GM23338 (cell line): ENCODE measurements at places on chromosomes 7 and 10. TPM values are rescaled to one million over a fixed set of nuclear protein-coding genes. Genes with fewer than 3 reads are reported as not detected.

Gene PSPH
- 143 and 149 TPM in 2 replicates for total RNA-seq

DNA sequence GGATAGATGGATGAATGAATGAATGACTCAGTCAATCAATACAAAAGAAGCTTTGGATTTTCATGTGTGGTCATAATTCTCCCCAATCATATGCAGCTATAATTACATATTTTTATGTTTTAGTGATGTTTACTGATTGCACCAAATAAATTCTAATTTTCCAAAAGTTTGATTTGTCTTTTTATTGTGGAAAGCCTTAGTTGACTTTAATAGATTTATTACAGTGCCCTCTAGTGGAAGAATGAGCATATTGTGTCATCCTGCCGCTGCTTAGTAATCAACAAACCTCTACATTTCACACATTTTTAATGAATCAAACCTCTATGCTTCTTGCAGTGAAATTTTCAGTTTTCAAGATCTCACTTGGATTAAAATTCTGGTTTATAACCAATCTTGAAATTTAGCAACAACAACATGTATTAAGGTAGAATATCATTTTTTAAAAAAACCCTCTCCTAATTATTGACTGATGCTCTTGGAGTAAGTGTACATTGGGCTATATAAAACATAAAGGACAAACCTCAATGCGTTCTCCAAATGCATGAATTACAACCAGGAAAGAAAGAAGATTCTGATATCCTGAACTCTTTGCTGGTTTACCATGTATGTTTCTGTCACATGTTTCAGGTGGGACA lies 55.6 kb upstream of the PNLIP start:
- H3K4me3 ChIP-seq: no peak overlapping the region
- no peaks in the 10 kb centered on the region for H3K36me3 ChIP-seq
- H3K27me3 ChIP-seq: no peaks in the 10 kb centered on the region
- peak; percentile 76 for DNase-seq
- no peak overlapping the region for H3K27ac ChIP-seq
- H3K4me1 ChIP-seq: peaks cover 16% of the 10 kb centered on the region

- no peak overlapping the region for H3K27ac ChIP-seq
- H3K36me3 ChIP-seq: no peaks in the 10 kb centered on the region
- H3K4me1 ChIP-seq: peaks cover 4% of the 10 kb centered on the region; the same call in 1 of the 2 replicates
- H3K27me3 ChIP-seq: peaks cover 8% of the 10 kb centered on the region
- no peak for DNase-seq
Observed at GRCh38 chr10:114761205-114762193, 60.1 kb upstream of the FHIP2A start.

DNA sequence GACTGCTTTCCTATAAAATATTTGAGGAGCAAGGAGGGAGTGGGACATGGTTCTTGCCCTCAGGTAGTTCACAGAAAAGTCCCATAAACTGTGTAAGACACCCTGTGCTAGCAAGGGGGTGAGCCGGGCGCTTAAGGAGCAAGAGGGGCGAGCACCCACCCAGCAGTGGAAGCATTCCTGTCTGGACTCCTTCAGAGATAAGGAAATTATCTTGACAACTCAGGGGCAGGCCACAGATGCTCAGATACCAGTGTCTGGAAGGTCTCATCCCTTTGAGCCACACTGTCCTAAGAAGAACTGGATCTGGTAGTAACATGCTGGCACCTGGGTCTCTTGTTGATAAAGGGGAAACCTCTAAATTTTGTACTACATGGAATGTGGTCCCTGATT lies 54.1 kb downstream of the DAGLB start:
- DNase-seq: no peak
- H3K27me3 ChIP-seq: no peaks in the 10 kb centered on the region
- no peak overlapping the region for H3K4me3 ChIP-seq
- H3K4me1 ChIP-seq: peaks cover 8% of the 10 kb centered on the region

GRCh38 chr7:149226840-149227494 lies 12.5 kb upstream of the ZNF212 start:
- no peaks in the 10 kb centered on the region for H3K27me3 ChIP-seq
- H3K36me3 ChIP-seq: no peaks in the 10 kb centered on the region
- no peak for DNase-seq

- no peak overlapping the region for H3K27ac ChIP-seq
- H3K4me3 ChIP-seq: no peak overlapping the region
- DNase-seq: no peak
- no peaks in the 10 kb centered on the region for H3K27me3 ChIP-seq
- no peaks in the 10 kb centered on the region for H3K4me1 ChIP-seq
- peaks cover 4% of the 10 kb centered on the region; the same call in 1 of the 2 replicates for H3K36me3 ChIP-seq
Observed at GRCh38 chr10:127011174-127011573, 105.9 kb downstream of the DOCK1 start.

GRCh38 chr10:117461766-117462423 lies 80.7 kb upstream of the EMX2 start:
- H3K4me3 ChIP-seq: no peak overlapping the region
- no peak for DNase-seq
- no peaks in the 10 kb centered on the region; the same call in 1 of the 2 replicates for H3K4me1 ChIP-seq
- no peaks in the 10 kb centered on the region for H3K27me3 ChIP-seq
- no peak overlapping the region for H3K27ac ChIP-seq
- no peaks in the 10 kb centered on the region for H3K36me3 ChIP-seq

DNA sequence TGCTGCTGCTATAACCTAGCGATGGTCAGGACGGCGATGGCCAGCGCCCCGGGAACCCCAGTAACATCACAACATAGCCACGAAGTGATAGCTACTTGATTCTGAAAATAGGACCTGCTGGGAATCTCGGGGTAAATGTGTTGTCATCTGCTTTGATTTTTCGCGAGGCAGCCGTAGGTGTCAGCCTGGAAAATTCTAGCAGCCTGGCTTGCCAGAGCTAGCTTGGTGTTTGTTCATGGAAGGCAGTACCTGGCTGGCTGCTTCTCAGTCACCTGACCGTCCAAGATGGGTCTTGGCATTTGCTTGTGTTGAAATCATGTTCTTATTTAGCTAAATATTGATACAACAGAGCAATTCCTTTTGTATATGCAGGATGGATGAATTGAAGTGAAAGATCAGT lies 82.4 kb upstream of the BTBD16 start:
- H3K4me1 ChIP-seq: peaks cover 46% of the 10 kb centered on the region
- H3K36me3 ChIP-seq: no peaks in the 10 kb centered on the region
- no peak overlapping the region for H3K4me3 ChIP-seq
- no peak overlapping the region for H3K27ac ChIP-seq

DNA sequence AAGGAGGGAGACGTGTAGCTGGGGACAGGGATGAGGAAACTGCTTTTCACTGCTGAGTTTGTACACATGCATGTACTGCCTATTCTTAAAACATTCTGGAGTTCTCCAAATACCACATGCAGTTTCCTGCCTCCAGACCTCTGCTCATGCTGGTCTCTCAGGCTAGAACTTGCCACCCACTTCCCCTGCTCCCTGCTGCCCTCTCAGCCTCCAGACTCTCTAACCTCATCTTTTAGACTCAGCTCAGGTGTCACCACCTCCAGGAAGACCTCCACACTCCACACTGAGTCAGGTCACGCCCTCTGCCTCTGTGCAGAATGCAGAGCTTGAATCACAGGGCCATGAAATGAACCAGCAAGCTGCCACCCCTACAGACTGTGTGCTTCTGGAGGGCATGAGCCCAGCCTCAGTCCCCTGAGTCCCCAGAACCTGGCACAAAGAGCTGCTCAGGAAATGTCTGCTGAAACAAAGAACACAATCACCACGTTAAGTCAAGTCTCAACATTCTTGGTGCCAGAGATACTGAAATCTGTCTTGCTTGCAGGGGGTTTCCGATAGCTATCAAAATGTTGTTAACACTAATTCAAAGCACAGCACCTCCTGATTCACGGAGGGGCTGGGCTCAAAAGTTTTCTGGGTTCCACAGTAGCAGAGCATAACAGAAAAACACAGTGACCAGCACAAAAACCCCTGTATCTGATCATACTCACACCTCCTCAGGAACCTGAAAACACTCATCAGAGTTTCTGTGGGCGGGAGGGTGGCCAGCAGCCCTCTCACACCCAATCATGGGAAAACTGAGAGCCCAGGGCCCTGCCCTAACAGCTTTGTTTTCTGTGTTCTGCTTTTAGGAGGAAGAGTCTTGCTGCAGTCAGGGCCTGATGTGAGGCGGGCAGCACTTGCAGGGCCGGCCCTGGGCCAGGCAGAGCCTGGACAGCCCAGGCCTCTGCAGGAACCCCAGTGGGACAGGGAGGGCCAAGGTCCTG lies 21.1 kb downstream of the FAM53B start:
- no peak for DNase-seq
- H3K4me1 ChIP-seq: peaks cover 10% of the 10 kb centered on the region
- H3K27me3 ChIP-seq: no peaks in the 10 kb centered on the region

DNA sequence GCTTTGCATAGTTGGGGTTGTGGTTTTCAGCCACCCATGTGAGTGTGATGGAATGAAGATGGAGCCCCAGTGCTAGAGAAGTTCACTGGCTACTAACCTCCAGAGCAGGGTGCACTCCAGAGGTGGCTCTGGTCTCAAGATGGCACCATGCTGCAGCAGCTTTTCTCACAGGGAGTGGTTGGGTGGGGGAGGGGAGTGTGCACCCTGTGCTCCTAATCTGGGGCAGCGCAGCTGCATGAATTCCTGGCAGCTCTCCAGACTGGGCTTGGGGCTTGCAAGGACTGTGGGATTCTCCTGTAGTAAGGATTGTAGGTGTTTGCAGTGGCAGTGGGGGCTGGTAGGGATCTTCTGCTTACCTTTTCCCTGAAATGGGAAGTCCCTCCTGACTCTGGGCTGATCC lies 23.7 kb downstream of the PHTF2 start:
- peaks cover 7% of the 10 kb centered on the region for H3K36me3 ChIP-seq
- no peaks in the 10 kb centered on the region for H3K4me1 ChIP-seq
- DNase-seq: no peak
- no peaks in the 10 kb centered on the region for H3K27me3 ChIP-seq
- H3K27ac ChIP-seq: no peak overlapping the region

DNA sequence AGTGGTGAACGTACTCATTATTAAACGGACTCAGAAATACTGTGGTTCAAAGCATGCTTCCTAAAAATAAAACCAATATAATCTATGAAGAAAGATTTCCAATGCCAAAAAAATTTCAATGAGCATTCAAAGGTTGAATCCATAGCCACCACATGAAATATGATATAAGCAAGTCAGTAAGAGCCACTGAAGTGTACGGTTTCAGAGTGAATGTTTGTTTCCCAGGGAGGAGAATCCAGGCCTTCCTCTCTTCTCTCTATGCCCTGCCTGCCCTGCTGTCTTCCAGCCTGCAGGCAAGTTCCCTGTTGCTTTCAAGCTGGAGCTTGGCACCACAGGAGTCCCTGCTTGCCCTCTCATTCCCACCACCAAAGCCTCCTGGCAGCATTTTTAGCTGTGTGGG lies 1171.6 kb upstream of the C7orf33 start:
- no peak overlapping the region for H3K27ac ChIP-seq
- no peak for DNase-seq
- H3K4me3 ChIP-seq: no peak overlapping the region
- H3K36me3 ChIP-seq: no peaks in the 10 kb centered on the region

GRCh38 chr7:68748934-68749900 lies 849.1 kb upstream of the AUTS2 start:
- no peaks in the 10 kb centered on the region for H3K36me3 ChIP-seq
- no peaks in the 10 kb centered on the region for H3K4me1 ChIP-seq
- no peak overlapping the region for H3K27ac ChIP-seq
- H3K4me3 ChIP-seq: no peak overlapping the region

GRCh38 chr7:5270788-5271187 lies 12.0 kb upstream of the SLC29A4 start:
- H3K4me3 ChIP-seq: no peak overlapping the region
- H3K27ac ChIP-seq: no peak overlapping the region
- DNase-seq: no peak
- 0 out of 2 replicates have a peak, but pooled peaks cover 3% of the 10 kb centered on the region for H3K4me1 ChIP-seq
- no peaks in the 10 kb centered on the region for H3K36me3 ChIP-seq

DNA sequence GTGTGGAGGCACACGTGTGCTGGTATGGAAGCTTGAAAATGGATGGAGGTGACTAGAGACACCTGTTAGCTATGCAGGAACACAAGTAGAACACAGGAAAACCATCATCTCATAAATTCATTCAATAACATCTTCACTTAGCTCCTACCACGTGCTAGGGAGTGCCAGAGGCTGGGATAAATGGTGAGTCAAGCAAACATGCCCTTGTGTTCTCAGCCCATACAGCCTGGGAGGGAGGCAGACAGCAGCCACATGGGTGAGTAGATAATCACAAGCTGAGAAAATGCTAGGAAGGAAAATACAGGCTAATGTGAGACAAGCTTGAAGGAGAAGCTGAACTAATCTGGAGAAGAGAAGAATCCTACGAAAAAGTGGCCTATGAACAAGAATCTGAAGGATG lies 468.0 kb upstream of the ZMIZ1 start:
- no peak overlapping the region for H3K27ac ChIP-seq
- no peak for DNase-seq
- no peaks in the 10 kb centered on the region for H3K27me3 ChIP-seq
- no peak overlapping the region for H3K4me3 ChIP-seq
- H3K4me1 ChIP-seq: no peaks in the 10 kb centered on the region
- no peaks in the 10 kb centered on the region for H3K36me3 ChIP-seq

DNA sequence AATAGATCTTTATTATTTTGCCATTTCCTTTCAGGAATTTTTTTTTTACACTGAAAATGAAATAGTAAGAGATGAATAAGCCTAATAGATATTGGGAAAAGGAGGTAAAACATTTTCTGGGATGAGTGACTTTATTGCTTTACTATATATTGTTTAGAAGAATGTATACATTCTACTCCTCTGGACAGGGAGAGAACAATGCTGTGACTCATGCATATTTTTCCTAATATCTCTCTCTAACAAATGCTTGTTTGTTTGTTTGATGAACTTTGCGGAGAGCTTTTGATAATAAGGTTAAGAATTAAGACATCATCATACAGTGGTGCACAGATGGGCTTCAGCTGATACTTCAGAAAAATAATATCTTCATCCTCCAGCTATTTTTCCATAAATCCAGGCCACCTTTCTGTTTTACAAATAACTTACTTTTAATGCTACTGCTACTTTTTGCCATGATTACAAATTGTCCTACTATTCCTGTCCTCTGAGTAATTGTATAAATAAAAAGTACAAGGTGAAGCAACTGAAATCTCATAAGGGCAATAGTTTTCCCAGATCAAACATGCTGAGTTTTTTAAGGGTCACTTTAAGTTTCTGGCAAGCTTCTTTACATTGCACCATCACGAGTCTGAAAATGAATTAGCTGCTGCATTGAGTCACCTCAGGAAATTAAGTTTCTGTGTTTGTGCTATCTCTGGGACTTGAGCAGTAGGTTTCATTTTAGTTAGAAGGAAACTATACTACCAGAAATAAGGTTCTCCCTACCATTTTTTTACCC lies 207.3 kb upstream of the POT1 start:
- peaks cover 10% of the 10 kb centered on the region; the same call in 1 of the 2 replicates for H3K4me1 ChIP-seq
- no peaks in the 10 kb centered on the region for H3K27me3 ChIP-seq
- H3K27ac ChIP-seq: no peak overlapping the region
- DNase-seq: no peak
- H3K36me3 ChIP-seq: no peaks in the 10 kb centered on the region

GRCh38 chr7:41185851-41186250 lies 517.0 kb downstream of the INHBA start:
- peaks cover 10% of the 10 kb centered on the region; the same call in 1 of the 2 replicates for H3K4me1 ChIP-seq
- no peaks in the 10 kb centered on the region for H3K27me3 ChIP-seq
- H3K4me3 ChIP-seq: no peak overlapping the region
- H3K27ac ChIP-seq: no peak overlapping the region
- H3K36me3 ChIP-seq: no peaks in the 10 kb centered on the region

- peak; percentile 63 for DNase-seq
- peaks cover 10% of the 10 kb centered on the region for H3K27me3 ChIP-seq
- H3K27ac ChIP-seq: peak overlapping the region; percentile 74; the same call in 1 of the 2 replicates
- H3K36me3 ChIP-seq: no peaks in the 10 kb centered on the region
Observed at GRCh38 chr7:87934699-87935383, 790 bp downstream of the ADAM22 start.

GRCh38 chr10:23448802-23449570 lies 10.1 kb downstream of the OTUD1 start:
- H3K27ac ChIP-seq: no peak overlapping the region; the same call in 1 of the 2 replicates
- DNase-seq: no peak
- H3K27me3 ChIP-seq: no peaks in the 10 kb centered on the region

- H3K4me1 ChIP-seq: peaks cover 5% of the 10 kb centered on the region; the same call in 1 of the 2 replicates
- no peak overlapping the region for H3K4me3 ChIP-seq
- no peaks in the 10 kb centered on the region for H3K27me3 ChIP-seq
Observed at GRCh38 chr10:24468281-24468751, 255.4 kb downstream of the ARHGAP21 start.

Gene CTAGE8
- total RNA-seq: 0.52 and 1.4 TPM in 2 replicates

Gene CYP3A5
- total RNA-seq: not detected in 2 replicates
